ENCODE measurements at places on chromosomes 7 and 10.

DNA sequence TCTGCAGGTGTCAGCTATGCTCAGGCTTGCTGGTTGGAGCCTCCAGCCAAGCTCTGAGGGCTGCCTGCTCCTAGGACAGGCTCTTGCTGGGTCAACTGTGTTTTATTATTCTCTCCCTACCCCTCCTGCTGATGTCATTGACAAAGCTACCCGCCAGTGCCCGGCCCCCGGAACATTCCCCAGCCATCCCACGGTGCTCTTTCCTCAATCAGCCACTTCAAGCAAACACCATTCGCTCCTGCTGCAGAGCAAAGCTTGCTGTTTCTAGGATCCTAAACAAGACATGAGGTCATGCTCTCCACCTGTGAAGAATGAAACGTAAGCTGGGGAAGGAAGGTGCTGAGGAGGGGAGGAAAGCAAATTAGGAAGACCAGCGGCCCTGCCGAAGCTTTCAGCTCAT lies 2.1 kb upstream of the C10orf71 start:
- no peak for DNase-seq

DNA sequence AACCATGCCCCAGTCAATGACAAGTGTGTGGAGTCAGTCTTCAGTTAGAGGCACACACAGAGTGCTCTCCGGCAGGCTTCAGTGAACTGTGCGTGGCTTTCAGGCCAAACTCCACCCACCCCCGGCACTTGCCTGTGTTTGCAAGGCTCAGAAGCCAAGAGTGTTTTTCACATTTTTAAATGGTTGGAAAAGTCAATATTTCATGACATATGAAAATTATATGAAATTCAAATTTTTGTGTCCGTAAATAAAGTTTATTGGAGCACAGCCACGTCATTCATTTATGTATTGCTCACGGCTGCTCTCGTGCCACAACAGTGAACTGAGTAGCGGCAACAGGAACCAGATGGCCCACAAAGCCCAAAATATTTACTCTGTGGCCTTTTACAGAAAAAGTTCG lies 104.7 kb downstream of the SFMBT2 start:
- no peak for DNase-seq

DNA sequence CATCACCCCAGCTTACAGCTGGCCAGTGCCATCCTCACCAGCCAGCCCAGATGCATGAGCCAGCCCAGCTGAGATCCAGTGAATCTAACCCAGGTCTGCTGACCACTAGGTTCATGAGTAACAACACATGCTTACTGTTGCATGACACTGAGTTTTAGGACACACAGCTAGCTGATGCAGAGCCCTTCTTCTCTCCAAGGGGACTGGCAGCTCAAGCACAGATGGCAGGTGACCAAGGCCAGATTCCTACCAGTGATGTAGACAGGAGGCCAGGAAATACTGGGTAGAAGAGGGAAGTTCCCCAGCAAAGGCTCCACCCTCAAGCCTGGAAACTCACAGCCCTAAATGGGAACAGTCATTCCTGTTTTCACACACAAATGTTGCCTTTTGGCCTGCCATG lies 236.6 kb downstream of the GRID1 start:
- DNase-seq = no peak

DNA sequence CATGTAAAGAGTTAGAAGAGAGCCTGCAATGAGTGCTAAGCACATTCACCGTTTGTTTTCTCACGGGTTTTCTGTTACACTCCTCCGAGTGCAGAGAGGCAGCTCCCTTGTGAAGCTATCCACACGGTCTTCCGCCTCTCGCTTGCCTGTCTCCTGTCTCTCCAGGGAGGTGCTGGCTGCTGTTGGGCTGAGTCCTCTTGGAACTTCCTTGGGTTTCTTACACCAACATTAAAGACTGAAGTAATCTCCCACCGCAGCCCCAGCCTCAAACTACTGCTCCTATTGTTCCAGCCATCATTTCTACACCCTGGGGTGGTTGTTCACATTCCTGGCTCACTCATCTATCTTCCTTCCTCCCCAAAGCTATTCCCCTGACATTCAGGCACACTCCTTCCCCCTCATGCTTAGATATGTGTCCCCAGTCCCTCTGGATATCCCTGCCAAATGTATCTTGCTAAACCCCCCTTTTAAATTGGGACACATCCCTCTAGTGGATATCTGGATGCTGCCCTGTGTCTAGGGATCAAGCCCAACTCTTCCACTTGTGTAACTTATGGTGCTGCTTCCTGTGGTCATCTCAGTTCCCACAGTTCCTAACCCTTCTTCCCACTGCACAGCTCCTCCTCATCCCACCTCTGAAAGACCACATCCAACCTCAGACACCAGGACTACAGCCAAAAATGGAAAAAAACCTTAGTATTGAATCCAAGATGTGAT lies 14.1 kb downstream of the ESYT2 start:
- no peak for DNase-seq

DNA sequence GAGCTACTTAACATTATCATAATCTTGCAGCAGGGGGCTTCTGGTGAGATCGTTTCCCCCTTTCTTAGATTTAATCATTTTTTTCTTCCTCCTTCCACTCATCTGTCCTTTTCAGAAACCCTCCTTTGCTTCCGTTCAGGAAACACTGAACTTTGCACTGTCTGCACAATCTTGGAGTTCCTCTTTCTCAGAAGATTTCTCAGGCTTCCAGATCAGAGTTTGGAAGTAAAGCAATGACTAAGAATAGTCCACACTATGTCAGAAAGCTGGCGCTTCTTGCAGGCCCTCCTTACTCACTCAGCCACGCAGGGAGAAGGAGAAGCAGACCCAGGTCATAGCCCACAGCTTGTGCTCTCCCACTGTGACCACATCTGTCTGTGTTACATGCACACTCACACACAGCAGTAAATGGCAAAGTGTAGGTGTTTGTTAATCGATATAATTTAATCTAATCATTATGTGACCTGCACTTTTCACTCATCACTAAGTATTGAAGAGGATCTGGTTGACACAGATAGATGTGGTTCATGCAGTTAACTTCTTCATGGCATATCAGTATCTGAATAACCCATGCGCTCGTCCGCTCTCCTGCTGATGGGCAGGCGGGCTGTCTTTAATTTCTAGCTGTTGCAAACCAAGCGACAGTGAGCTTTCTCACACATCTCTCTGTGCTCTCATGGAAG lies 30.2 kb downstream of the ALOX5 start:
- DNase-seq = no peak

GRCh38 chr7:131741446-131741845 lies 185.0 kb upstream of the PODXL start:
- no peak for DNase-seq

GRCh38 chr10:45439873-45440272 lies 65.9 kb downstream of the ALOX5 start:
- no peak for DNase-seq

DNA sequence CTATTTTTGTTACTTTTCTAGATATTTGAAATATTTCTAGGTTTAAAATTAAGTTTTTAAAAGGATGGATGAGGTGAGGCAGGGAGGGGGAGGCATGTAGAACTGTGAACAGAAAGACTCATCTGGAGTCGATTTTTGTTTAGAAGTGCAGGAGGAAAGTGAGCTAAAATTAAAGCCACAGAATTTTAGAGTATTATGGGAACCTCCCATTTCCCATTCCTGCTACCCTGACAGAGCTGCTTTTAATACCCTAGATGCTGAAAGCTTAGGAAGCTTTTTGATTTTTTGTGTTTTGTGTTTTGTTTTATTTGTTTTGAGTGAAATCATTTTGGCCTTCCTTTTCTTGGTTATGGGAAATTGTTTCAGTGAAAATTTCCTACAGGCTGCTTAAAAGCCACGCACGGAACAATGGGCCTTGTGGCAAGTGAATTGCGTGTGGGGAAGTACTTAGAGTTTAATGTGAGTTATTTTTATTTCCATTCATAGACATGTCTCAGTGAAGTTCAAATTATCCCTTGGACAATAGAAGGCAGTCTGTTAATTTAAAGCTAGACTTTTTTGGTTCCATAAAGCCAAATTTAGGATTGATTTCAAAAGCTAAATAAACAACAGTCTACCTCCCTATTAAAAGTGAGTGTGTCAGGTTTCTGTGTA lies 102.0 kb upstream of the HDAC9 start:
- no peak for DNase-seq

DNA sequence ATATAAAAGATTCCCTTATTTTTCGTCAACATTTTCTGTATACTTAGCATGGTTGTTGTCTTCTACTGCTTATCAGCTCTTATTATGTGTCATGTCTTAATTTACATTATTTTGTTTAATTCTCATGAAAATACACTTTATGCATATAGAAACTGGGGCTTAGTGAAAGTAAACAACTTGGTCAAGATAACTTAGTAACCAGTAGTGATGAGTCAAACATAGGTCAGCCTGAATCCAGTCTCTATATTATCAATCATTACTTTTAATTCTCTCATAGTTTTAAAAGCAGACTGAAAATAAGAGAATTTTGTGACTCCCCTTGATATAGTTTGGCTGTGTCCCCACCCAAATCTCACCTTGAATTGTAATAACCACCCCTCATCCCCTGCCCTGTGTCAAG lies 119.6 kb upstream of the TPK1 start:
- no peak for DNase-seq

DNA sequence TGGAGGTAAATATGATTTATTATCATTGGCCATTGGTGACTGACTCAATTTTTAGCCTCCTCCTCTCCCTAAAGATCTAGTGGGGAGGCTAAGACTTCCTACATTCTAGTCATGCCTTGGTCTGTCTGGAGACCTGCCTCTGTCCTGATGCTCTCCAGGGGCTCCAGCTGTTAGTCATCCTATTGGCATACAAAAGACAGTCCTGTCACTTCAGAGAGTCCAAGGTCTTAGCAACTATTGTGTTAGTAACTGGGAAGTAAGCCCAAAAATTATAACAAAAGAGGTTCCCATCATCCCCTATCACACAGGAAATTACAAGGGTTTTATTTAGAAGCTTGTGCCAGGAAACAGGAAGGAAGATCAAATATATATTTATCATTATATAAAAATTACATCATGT lies 400.6 kb upstream of the VSTM2A start:
- no peak for DNase-seq

- no peak for DNase-seq
These were observed 26.0 kb downstream of the DUSP5 start for GRCh38 chr10:110523736-110524135.

GRCh38 chr7:72493850-72494661 lies 81.9 kb upstream of the CALN1 start:
- peak; percentile 7 for DNase-seq

DNA sequence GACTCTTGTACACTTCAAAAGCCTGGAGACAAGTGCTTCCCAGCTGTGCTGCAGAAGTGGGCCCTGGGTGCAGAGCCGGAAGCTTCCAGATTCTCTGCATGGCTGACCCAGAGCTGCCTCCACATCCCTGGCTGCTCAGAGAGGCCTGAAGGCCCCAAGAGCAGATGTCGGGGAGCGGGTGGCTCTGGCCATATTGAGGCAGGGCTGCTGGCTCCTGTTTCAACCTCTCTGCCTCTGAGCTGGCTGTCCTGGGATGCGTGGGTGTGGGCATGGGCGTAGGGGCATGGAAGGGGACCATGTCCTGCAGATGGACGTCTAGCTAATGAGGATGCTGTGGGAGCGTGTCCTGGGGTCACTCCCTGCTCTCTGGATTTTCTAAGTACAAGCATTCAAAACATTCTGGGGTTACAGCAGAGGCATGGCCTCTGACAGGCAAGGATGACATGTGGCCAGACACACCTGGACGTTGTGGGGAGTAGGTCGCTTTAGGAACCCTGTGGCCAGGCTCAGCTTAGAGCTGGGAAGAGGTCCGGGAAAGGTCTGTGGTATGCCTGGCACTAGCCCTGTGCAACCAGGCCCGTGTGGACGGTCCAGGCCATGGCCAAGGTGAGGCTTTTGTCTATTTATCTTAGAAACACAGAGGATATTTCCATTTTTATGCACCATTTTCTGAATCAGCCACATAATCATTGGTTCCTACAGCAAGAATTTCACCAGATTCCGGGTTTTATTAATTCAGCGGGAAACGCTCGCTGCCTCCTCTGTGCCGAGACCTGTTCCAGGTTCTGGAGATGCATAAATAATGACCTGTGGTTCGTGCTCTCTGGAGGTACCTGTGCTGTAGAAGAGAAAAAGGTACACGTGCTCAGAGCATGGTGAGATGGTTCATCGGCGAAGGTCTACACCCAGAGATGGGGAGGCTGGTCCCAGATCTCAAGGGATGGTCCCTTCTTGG lies 361.1 kb downstream of the GLRX3 start:
- DNase-seq = no peak

DNA sequence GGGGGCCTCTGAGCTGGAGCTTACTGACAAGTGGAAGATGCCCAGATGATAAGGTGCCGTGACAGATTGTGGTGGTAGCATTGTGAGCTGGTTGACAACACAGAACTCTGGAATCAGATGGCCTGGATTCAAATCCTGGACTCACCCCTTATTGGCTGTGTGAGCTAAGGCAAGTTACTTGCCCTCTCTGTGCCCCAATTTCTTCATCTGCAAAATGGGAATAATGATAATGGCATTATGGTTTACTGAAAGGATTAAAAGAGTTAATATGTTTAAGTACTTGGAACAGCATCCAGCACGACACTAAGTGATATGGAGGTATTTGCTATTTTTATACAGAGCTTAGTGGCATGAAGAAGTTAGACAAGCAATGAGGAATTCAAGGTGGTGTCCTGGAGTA lies 465.9 kb upstream of the GALNT17 start:
- no peak for DNase-seq

- no peak for DNase-seq
These were observed 158.5 kb downstream of the CACNA2D1 start for GRCh38 chr7:82284936-82285519.

GRCh38 chr7:29248713-29249382 lies 54.3 kb downstream of the CHN2 start:
- no peak for DNase-seq

DNA sequence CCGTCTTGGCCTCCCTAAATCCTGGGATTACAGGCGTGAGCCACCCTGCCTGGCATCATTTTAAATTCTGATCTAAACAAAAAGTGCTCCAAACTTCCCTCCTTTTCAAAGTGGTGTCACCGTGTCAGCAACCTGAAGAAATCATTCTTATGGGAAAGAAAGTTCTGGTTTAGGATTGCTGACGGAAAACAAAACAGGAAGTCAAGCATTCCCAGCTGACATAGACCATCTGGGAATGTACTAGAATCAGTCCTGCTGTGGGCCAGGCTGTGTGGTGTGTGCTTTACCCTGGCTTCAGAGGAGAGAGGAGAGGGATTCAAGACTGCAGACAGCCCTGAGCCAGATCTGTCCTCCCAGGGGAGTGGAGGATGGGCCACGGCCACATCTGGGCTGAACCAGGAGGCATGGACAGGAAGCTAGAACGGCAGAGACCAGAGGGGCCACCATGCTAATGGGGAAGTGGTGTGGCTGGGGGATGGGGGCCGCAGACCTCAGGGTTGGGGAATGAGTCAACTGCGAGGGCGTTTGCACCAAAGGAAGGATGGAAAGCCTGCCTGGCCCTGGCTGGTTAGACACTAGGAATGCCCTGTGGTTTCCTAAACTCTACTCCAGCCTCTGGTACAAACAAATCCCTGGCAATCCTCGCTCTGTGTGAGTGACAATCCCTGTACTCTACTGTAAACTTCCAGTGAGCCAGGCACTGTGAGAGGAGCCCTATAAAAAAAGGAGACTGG lies 16.7 kb upstream of the CLIP2 start:
- no peak for DNase-seq

All from amygdala (tissue), 56 donors.